DMS153 (cell line): ENCODE measurements at places on chromosomes 5 and 9.
A peak's percentile ranks its signal among the peaks of the same experiment; 100 is the strongest.

- no peak for DNase-seq
Observed at GRCh38 chr9:108050894-108051293, 561.3 kb upstream of the KLF4 start.

GRCh38 chr9:115939065-115939765 lies 214.4 kb upstream of the PAPPA start:
- DNase-seq: no peak

DNA sequence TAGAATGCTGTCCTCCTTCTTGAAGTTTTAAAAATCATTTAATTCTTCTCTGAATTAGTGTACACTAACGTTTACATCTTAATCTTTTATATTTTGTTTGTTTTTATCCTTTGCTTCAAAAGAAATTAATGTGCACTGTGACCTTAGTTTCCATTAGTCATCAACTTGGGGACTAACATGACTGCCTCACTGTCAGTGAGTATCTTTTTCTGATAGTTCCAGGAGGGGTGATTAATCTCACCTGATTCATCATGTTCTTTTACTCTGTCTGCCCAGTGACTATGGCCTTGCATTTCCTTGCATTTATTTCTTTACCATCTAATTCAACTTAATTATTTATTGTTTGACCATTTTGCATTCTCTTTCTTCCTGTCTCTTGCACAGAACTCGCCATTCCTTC lies 33.4 kb upstream of the NR3C1 start:
- DNase-seq: no peak

GRCh38 chr9:90874194-90874593 lies 72.6 kb downstream of the SYK start:
- DNase-seq: no peak

DNA sequence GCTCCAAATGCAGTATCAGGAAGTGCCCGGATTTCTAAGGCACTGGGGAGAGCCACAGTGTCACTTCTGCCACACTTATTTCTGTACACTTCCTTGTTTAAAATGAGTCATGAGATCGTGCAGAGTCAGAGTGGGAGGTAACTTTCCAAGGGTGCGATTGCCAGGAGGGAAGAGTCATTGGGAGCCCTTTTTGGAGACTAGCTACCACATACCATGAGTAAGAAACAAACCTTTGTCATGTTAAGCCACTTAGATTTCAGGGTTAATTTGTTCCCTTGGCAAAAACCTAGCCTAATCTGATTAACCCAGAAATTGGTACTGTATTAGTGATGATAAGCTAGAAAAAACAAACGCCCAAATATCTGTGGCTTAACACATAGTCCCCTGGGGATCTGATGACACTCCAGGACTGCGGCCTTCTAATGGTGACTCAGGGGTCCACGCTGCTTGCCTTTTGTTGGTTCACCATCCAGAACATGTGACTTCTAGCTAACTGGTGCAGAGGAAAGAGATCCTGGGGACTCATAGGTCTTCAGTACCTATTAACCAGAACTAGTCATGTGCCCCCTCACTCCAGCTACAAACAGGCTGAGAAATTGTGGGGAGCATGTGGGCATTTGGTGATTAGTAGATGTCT lies 48.6 kb upstream of the TLE1 start:
- DNase-seq: peak; percentile 65

- DNase-seq: no peak
Observed at GRCh38 chr9:83108208-83108607, 45.3 kb upstream of the RASEF start.

DNA sequence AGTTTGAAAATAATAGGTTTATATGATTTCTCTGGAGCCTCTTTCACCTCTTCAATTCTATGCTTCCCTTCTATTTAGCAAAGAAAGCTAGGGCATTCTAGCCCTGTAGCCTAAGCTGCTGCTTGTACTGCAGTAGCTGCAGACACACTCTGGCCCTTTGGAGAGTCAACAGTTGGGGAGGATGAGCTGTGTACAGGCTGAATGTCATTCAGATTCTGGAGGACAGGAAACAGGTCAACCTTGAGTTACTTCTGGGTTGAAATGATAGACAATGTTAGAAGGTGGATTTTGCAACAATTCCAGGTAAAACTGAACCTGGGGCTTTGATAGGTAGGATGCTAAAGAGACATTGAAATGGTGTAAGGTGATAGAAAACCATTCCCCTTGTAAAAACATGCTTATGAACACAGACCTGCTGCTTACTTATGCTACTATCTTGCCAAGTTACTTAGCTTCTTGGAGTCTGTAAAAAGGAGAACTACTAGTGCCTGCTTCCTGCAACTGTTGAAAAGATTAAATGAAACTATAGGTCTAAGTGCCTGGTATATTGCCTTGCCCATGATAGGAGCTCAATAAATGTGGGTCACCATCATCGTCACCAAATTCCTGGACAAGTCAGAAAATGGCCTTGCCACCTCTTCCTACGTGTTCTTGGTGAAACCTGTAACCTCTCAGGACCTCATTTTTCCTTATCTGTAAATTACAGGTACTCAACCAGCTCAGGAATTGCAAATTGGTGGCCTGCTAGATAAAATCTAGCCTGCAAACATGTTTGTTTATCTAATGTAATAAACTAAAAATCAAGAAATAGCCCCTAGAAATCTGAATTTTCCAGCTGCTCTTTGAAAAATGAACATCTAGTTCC lies 83.7 kb downstream of the GALNT10 start:
- DNase-seq: no peak

DNA sequence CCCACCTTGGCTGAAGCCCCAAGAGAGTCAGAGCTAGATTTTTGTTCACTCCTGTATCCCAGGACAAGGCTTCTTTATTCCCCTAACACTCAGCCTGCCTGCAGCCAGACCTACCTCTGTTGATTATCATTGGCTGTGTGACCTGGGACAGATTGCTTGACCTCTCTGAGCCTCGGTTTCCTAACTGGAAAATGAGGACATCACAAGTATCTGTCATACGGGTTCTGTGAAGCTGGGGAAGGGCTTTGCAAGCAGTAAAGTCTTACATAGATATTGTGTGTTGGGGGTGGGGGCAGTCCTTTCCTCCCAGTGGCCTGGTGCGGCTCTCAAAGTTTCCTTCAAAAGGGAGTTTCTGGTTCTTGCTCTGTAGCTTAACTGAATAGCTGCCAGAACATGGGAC lies 2.5 kb upstream of the NEK6 start:
- no peak for DNase-seq

DNA sequence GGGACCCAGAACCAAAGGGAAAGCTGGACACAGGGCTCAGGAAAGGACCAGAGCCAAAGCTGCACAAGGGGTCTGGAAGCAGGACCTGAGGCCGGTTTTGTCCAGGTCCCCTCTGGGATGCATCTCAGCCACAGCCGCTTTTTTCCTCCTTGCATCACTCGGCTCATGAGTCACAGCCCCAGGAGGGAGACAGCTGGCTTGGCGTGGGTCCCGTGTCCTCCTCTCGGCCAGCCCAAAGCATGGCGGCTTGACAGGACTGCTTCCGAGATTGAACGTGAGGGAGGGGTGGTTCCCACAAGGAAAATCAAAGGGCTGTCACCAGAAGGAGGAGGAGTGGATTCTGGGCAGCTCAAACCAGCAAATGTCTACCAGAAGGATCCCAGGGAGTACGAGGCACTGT lies 56.7 kb upstream of the CPLX2 start:
- DNase-seq: no peak

DNA sequence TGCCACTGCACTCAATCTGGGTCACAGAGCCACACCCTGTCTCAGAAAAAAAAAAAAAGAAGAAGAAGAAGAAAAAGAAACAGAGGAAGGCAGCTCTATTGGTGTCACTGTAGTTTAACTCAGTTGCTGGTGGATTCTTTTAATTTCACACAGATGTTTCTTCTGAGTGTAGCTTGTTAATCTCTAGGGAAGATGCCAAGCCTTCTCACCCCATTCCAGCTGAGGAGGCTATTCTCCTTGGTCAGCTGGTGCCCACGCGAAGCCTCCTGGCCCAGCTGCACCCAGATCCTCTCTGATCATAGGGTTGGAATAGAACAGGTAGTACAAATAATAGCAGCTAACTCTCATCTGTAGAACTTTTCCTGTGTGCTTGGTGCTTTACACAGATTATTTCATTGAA lies 113.8 kb upstream of the SPRY4 start:
- DNase-seq: no peak

DNA sequence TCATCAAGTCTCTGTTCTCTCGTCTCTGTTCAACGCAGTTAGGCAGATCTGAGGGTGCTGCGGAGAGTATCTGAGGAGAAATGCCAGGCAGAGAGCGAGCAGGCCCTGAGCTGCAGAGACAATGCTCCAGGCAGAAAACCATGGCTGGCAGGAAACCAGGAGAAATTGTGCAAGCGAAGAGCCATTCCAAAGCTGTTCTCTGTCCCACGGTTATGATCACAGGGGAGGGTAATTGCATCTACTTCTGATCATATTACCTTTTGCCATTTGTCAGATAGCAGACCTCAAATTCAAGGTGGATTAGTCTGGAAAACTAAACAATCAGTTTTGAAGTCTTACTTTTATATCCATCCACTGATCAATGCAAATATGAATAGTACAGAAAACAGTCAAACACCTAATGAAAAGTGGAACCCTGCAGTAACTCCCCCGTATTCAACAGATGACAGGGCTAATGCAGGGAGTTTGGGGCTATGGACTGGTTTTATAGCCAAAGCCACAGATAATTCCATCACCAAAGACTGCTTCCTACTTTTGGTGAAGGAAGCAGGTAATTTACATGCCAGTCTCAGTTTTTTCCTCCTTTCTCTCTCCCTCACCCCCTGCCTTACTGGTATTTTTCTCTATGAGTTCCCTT lies 228.0 kb downstream of the DCP2 start:
- DNase-seq: no peak

DNA sequence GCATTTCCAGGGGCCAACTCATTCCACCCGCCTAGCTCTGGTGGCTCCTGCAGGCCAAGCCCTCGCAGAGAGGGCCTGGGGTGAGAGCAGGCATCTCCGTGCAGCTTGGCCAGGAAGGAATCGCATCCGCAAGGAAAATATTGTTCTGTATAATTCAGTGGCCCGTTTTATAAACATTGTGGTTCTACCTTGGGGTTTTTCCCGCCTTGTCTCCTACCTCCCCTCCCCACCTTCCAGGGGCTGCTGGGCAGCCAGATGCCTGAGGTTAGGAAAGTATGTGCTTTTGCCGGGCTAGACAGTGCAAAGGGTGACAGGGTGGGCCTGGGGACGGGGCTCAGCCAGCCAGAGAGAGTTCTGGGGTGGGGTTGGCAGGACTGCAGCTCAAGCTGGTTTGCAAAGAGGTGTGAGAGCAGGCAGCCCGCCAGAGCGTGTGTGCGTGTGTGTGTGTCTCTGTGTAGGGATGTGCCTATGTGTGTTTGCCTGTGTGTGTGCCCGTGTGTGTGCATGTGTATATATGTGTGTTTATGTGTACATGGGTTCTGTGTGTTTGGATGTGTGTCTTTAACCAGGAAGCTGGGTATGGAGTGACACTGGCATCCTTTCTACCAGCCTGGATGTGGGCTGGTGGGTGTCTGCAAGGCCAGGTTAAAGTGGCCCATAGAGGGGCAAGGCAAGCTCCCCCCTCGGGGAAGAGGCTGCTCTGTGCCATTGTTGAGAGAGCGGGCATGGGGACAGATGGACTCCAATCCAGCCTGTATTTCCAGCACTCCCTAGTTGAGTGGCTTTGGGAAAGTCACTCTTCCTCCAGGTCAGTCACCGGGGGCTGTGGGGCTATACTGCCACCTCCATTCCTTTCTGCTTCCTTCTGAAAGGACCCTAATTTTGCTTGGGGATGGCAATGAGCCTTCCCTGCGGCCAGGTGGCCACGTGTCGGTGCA lies 10.6 kb upstream of the SLC2A6 start:
- DNase-seq: no peak

GRCh38 chr5:132430746-132431145 lies 59.8 kb downstream of the IRF1 start:
- no peak for DNase-seq

DNA sequence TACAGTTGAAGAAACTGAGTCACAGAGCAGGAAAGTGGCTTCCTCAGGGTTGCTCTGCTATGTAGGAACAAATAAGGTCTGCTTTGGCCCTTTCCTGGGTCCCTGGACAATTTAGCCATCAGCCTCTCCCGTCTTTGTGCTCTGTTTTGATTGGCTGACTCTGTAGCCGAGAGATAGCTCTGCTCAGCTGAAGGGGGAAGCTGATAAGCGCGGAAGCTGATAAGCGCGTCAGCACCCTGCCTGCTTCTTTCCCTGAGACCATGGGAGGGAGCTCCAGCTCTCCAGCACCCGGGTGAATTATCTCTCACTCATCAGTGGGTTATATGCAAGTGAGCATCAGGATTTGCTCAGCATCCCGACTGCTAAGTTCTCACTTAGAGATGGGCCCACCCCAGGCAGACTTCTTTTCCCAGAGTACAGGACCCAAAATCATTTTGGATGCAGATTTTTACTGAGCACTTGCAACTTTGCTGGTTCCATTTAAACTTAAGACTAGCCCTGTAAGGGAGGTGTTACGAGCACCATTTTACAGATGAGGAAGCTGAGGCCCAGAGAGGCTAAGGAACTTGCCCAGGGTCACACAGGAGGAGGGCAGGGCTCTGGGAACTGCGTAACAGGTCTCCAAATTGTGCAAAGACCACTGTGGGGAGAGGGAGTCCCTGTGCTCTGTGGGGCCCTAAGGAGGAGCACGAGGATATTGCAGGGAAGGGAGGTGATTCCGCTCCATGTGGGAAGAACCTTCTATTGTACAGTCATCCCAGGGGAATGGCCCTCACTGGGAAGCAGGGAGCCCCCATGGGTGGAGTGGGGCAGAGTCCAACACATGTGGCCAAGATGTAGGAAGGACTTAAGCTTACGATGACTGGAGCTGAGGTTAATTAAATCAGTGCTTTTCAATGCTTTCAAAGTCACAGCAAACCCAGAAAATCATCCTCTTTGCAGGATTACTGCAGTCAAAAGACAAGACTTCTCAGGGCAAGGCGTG lies 83.7 kb upstream of the ORM1 start:
- DNase-seq: peak; percentile 1

DNA sequence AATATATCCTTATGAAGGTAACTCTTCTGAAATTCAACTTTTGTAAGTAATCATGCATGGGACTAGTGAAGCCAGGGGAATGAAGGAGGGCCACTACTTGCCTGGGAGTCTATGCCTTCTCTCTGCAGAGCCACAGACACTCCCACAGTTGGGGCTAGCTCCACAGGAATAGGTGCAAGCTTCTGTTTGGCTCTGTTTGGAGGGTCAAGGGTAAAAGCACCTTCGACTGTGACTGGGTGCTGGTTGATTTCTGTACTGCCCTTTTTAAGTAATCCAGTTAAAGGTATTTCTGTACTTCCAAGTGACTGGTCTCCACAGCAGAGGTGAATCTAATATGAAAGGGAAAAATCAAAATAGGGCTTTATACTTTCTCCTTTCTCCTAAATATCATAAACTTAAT lies 32.2 kb downstream of the CEP120 start:
- no peak for DNase-seq

DNA sequence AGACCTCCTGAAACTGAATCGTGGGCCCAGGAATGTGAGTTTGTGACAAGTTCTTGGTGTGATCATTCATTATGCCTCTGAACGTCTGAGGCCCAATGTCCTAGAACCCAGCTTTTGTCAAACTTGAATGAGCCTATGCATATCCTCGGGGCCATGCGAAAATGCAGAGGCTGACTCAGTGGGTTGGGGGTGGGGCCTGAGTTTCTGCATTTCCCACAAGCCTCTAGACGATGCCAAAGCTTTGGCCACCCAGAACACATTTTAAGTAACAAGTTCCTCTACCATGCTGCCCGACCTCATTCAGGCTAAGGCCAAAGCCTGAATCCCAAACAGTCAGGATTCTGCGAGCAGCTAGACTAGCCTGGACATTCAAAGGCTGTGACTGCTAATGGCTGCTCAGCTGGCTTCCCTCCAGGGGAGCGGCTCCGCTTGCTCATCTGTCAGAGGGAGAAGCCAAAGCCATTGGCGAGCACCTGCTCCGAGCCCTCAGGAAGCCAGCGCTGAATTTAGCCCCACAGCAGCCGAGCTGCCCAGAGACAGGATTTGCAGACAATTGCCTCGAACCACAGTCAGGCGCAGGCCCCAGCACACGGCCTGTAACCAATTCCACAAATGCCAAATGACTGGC lies 177.5 kb downstream of the ZDHHC21 start:
- peak; percentile 75 for DNase-seq
